ENCODE measurements at places on chromosomes 5 and 9.

DNA sequence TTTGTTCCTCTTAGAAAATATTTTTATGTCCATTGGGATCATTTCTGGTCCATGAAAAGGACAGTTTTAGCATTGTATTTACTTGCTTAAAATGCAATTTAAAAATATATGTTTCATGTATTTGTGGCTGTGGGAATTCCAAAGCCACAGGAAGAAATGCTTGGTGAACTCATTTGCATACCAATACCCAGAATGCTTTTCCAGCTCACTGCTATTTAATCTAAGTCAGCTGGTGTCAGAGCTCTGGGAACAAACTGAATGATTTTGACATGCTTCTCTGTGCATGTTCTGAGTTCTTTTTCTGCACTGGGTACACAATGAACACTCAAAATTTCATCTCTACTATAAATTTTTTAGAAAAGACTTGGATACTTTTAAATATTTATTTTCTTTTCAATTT, 482.8 kb upstream of the ARRDC3 start:
- DNase-seq: no peak

DNA sequence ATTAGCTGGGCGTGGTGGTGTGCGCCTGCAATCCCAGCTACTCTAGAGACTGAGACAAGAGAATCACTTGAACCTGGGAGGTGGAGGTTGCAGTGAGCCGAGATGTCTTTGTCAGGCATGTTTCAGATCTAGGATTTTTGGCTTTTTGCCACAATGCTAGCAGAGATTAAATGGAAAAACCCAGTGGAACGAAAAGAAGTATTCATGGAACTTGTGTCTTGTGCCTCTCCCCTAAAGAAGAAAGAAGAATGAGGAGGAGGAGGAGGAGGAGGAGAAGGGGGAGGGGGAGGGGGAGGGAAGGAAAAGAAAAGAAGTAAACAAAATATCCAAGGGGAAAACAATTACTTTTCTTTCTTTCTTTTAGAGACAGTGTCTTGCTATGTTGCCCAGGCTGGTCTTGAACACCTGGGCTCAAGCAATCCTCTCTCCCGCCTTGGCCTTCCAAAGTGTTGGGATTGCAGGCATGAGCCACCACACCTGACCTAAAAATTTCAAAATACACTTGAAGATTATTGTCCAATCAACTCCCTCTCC, 106.0 kb downstream of the ARRDC3 start:
- DNase-seq: no peak

DNA sequence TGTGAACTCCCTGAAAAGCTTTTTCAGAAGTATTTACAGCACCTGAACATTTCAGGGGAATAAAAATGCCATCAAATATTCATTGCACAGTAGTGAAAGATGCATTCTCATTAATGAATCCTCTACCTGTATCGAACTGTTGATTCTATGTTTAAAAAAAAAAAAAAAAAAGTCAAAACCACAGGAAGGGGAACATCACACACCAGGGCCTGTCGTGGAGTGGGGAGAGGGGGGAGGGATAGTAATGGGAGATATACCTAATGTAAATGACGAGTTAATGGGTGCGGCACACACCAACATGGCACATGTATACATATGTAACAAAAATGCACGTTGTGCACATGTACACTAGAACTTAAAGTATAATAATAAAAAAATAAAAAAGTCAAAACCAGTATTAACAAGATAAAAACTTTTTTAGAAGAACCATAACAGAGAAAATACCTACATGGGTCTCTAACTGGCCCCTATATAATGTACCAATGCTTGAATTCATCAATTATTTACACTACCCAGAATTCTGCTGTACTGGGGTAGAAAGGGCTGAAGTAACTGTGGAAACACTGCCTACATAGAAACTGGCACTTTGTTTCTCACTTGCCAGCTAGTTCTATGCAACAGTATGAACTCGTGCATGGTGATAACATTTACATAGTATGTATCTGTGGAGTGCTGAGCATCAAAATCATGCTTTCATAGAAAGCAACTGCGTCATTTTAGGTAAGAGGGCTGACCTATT, 48.9 kb downstream of the GNAQ start:
- DNase-seq: no peak

DNA sequence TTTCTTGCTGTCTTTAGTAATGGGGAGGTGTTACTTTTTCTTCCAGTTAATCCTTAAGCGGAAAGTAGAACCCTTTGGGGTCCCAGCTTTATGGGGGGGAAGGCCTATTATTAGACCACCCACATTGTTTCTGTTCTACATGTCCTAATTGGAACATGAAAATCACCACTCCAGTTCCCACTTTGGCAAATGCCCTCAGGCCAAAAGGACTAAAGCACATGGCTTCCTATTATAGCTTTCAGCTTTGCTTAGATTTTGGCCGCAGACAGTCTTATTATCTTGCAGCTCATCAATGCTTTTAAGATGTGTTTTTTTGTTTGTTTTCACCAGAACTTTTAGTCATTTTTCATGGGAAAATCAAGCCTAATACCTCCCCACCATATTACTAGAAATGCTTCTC, 296.8 kb upstream of the ANKH start:
- no peak for DNase-seq

- no peak for DNase-seq
Measured at GRCh38 chr9:135608999-135609317, 30.4 kb downstream of the GLT6D1 start.

Data from memory B cell (primary cell).